Esophagus muscularis mucosa (tissue), 4 donors: ENCODE measurements at places on chromosomes 6 and 20. TPM values are rescaled to one million over a fixed set of nuclear protein-coding genes. Genes with fewer than 3 reads are reported as not detected.

DNA sequence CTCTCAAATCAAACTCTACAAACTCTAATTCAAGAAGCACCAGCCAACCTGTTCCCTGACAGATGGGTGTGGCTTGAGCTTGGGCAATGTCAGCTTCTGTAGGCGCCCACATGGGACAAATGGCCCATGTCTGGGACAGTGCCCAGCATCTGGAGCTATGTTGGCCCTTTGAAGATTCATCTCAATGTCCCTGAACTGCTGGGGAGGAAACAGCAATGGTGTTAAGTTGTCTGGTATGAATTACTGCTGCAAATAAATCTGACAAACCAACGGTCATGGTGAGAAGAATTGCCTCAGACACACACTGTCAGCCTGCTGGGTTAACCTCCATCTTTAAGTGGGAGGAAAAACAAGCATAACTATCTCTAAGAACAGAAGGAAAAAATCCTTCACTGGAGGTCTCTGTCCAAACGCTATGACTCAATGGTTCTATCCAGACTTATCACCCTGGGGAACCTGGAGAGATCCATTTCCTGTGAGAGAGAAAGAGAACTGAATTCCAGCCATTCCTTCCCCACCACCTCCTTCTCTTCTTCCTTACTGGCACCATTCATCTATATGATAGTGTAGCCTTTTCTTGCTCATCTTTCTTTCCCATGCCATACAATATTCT is 274.9 kb downstream of the CDH26 start:
- no peaks in the 10 kb centered on the region for H3K4me1 ChIP-seq
- H3K4me3 ChIP-seq, result no peak overlapping the region
- no peaks in the 10 kb centered on the region for H3K27me3 ChIP-seq

DNA sequence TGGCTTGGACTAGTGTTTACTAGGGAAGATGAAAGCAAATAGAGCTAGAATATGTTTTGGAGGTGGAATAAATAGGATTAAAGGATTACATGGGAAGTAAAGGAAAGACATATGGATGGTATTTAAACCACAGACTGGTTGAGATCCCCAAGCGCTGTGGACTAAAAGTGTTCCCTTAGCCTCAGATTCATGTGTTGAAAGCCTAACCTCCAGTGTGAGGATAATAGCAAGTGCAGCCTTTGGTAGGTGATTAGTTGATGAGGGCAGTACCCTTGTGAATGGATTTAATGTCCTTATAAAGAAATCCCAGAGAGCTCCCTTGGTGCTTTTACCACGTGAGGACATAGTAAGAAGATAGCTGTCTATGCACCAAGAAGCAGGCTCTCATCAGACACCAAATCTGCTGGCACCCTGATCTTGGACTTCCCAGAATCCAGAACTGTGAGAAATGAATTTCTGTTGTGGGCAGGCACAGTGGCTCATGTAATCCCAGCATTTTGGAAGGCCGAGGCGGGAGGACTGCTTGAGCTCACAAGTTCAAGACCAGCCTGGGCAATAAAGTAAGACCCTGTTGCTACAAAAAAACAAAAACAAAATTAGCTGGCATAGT is 57.3 kb upstream of the MCM9 start:
- peaks cover 4% of the 10 kb centered on the region for H3K36me3 ChIP-seq
- no peak for DNase-seq
- no peak overlapping the region for H3K4me3 ChIP-seq
- no peaks in the 10 kb centered on the region for H3K27me3 ChIP-seq
- no peak overlapping the region for H3K27ac ChIP-seq

- no peak overlapping the region for H3K4me3 ChIP-seq
- H3K4me1 ChIP-seq, result peaks cover 26% of the 10 kb centered on the region
- no peak overlapping the region for H3K27ac ChIP-seq
- H3K27me3 ChIP-seq, result no peaks in the 10 kb centered on the region
- no peaks in the 10 kb centered on the region for H3K36me3 ChIP-seq
- no peak for DNase-seq
Observed at GRCh38 chr20:43919686-43920403, 5.2 kb downstream of the TOX2 start.

- no peaks in the 10 kb centered on the region for H3K27me3 ChIP-seq
- H3K27ac ChIP-seq, result peak overlapping the region; percentile 60
- peak; percentile 93 for DNase-seq
- no peak overlapping the region for H3K4me3 ChIP-seq
- no peaks in the 10 kb centered on the region for H3K36me3 ChIP-seq
- H3K4me1 ChIP-seq, result no peaks in the 10 kb centered on the region
Observed at GRCh38 chr20:10524034-10524476, 89.0 kb downstream of the SLX4IP start.

- peaks cover 28% of the 10 kb centered on the region for H3K4me1 ChIP-seq
- peak overlapping the region; percentile 76 for H3K27ac ChIP-seq
- DNase-seq, result no peak
- no peaks in the 10 kb centered on the region for H3K27me3 ChIP-seq
- H3K4me3 ChIP-seq, result peak overlapping the region; percentile 9
Observed at GRCh38 chr6:32045811-32046449, 7.7 kb downstream of the CYP21A2 start.

DNA sequence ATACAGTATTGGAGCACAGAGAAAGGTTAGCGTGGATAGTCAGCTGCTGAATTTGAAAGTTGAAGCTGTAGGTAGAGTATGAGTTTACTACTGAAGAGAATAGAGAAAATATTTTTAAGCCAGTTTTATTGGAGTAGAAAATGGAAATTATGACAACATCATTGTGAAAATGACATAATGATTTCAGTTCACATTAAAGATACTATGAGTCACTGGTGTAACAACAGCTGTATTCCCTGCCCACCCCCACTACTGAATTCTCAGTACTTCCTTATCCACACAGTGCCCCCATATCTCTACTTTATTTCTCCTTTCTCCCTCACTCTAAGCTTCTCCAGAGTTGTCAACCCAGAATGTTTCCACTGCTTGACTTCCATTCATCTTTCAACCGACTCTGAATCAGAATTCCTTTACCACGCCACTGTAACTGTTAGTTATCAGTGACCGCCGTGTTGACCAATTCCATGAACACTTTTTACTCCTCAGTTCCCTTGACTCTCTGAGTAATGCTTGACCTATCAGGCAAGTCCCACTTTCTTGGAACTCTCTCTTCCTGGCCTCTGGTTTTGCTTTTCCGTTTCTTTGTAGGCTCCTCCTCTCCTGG is 139.6 kb downstream of the AIG1 start:
- peaks cover 10% of the 10 kb centered on the region for H3K4me1 ChIP-seq
- H3K27ac ChIP-seq, result no peak overlapping the region
- H3K4me3 ChIP-seq, result no peak overlapping the region
- no peaks in the 10 kb centered on the region for H3K27me3 ChIP-seq
- H3K36me3 ChIP-seq, result no peaks in the 10 kb centered on the region

CTCFL gene
- total RNA-seq, result not detected

SPEF1 gene
- not detected for total RNA-seq
